ENCODE measurements at places on chromosomes 3 and 15. TPM values are rescaled to one million over a fixed set of nuclear protein-coding genes. Genes with fewer than 3 reads are reported as not detected.

Gene NANOGP8
- total RNA-seq, result 2.1 TPM

Gene CYP1A1
- 1.4 TPM for total RNA-seq

Gene C3orf20
- not detected for total RNA-seq

Gene IL20RB
- total RNA-seq, result 218 TPM

Gene PATL2
- total RNA-seq, result 1.2 TPM

Gene SHC4
- 1.7 TPM for total RNA-seq

Gene ZNF80
- not detected for total RNA-seq

Gene LRRIQ4
- not detected for total RNA-seq

Gene PEX5L
- not detected for total RNA-seq

Gene CLDN1
- 698 TPM for total RNA-seq

Gene RTP1
- not detected for total RNA-seq

Gene CHDH
- total RNA-seq, result 26.4 TPM

Gene PP2D1
- total RNA-seq, result not detected

All from suprapubic skin (tissue), 4 donors.